ENCODE measurements at places on chromosomes 5 and 9. TPM values are rescaled to one million over a fixed set of nuclear protein-coding genes. Genes with fewer than 3 reads are reported as not detected.
A peak's percentile ranks its signal among the peaks of the same experiment; 100 is the strongest.

DNA sequence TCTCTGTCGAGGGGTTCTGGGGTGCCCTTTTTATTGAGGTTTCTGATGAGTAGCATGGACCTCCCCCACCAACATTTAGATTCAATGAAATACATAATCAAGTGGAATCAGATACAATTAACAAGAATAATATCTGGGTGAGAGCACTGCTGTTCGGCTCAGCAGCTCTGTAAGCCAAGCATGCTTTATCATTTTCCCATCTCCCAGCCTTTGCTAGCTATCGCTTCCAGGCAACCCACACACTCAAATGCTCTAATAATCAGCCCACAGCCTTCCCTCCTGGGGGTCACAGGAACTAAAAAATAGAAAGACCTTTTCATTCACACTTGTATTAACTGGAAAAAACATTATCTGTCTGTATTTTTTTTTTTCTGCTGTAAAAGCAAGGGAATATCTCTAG lies 8.9 kb downstream of the PLPPR1 start:
- no peak for DNase-seq

- DNase-seq, result no peak
Observed at GRCh38 chr5:88897748-88898147, 14.8 kb upstream of the MEF2C start.

GRCh38 chr9:2677915-2678889 lies 39.1 kb upstream of the KCNV2 start:
- no peak for DNase-seq

- DNase-seq, result peak; percentile 72
Observed at GRCh38 chr5:132497488-132497997, 7.0 kb upstream of the IRF1 start.

GPR151 gene
- total RNA-seq, result not detected

DNA sequence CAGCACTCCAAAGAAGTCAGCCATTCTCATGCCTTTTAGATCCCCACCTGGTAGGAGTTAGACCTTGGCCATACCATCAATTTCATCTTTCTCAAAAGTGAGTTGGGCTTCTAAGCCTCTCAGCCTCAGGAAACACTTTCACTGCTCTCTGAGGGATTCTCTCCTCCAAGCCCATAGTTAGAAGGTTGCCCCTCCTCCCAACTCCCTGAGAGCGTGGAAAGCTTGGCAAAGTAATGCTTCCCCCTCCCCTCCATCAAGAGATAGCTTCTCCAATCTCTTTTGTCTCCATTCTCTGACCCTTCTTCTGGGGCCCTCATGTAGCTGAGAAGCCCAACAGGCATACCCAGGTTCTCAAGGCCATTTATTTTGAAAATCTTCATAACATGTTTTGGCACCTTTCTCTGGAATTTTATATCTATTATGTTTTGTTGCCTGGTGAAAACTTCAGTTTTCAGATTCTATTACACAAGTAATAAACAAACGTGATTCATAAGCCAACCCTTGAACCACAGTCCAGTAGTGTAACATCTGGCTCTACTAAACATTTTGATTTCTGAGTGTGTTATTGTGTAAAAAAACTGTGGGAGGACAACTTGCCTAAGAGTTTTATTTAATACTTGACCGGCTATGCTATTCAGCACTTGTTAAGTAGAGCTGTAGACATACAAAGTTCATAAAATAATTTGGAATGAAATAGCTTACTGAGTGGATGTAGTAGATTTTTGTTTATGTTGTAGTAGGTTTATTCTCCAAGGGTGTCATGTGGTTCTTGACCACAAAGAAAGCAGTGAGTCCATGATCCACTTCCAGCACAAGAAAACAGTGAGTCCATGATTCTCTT lies 17.1 kb downstream of the LVRN start:
- no peak for DNase-seq

JAKMIP2 gene
- 0.44 TPM for total RNA-seq

DNA sequence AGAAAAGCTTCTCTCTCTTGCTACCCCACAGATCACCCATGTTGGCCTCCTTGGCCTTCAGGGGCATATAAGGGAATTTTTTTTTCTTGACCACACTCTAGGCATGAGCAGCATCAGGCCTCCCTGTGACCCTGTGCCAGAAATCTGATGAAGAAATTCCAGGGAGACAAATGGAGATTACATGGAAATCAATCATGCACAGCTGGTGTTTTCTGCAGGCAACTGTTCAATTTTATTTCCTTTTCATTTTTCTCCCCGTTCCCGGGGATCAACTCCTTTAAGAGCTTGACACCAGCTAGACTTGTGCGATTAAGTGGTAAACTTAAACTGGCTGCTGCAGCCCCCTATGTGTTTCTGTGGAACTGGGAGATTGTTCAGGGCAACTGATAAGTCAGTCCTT lies 59.3 kb downstream of the GALNT10 start:
- DNase-seq, result no peak

GPRIN1 gene
- total RNA-seq, result 13.1 TPM

GRCh38 chr9:35489313-35490154 lies at the start of gene RUSC2:
RUSC2 (plus strand) TSS chr9:35490111; CDS start chr9:35546522, 56,411 bp downstream.
- DNase-seq, result no peak

Data from glomerular endothelial cell (primary cell).